RWPE1 (cell line): ENCODE measurements at places on chromosomes 5 and 9.

GRCh38 chr5:160159991-160160792 lies 40.9 kb upstream of the PWWP2A start:
- DNase-seq, result no peak

DNA sequence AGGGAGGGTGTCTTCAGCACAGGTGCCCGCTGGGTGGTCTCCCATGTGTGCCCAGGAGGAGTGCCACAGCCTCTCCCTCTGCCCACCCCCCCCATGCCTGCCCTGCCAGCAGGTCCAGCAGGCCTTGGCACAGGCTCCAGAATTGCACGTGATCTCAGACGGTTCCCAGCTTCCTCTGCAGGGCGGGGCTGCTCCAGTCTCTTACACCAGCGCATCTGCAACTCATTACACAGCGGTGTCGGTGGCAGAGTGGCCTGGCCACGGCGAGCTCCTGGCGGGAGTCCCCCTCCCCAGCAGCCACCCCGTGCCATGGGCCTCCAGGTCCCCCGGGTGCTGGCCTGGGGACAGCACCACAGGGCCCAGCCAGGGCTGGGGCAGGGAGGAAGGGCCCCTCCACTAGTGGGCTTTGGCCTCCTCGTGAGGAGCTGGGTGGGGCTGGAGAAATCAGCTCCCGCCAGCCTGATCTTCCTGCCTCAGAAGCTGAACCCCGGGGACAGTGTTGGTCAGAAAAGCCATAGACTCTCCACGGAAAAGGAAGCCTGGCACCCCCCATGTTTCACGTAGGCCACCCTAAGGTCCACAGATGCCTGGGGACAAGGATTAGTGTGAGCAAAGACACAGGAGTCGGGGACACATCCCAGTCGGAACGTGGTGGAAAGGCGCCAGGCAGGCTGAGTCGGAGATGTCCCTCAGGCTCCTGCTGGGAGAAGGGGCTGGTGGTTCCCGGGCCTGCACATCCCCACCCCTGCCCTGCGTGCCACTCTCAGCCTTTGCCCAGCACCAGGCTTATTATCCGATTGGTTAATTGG lies 40.2 kb downstream of the RXRA start:
- peak; percentile 97 for DNase-seq

- DNase-seq, result no peak
Measured at GRCh38 chr9:81461196-81461595, 228.2 kb downstream of the TLE1 start.

- no peak for DNase-seq
Measured at GRCh38 chr9:20568400-20568799, 53.9 kb downstream of the MLLT3 start.

- no peak for DNase-seq
Measured at GRCh38 chr9:93945400-93946337, 9.5 kb downstream of the BARX1 start.

DNA sequence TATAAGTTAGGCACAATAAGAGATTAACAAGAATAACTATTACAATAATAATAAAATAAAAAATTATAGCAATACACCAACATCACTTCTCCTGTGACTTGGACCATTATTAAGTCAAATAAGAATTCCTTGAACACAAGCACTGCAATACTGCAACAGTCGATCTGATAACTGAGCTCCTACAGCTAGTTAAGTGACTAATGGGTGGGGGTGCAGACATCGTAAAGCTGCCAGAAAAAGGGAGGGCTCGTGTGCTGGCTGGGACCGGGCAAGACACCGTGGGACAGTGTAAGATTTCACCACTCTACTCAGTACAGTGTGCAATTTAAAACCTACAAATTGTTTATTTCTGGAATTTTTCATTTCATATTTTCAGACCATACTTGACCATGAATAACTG lies 78.8 kb downstream of the SNX24 start:
- DNase-seq, result peak; percentile 37

GRCh38 chr5:9230355-9230754 lies 315.5 kb downstream of the SEMA5A start:
- no peak for DNase-seq

GRCh38 chr5:109531262-109531661 lies 121.5 kb upstream of the PJA2 start:
- no peak for DNase-seq

- no peak for DNase-seq
Measured at GRCh38 chr5:38892363-38892762, 46.6 kb downstream of the OSMR start.

DNA sequence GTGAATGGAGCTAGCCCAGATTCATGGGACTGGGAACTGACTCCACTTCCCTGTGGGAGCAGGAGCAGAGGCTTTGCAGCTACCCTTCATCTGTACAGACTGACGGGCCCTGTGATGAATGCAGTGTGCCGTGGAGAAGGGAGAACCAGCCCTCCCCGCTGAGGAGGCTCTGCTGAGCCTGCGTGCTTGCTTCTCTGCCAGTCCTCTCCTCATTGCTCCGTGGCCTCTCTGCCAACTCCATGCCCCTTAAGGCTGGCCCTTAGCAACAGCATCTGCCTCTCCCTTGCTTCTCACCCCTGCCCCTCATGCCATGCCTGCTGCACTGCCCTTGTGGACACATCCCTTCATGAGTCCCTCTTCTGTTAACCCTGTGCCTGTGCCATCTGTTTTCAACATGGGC lies 53.6 kb downstream of the GADD45G start:
- no peak for DNase-seq
